ENCODE measurements at places on chromosomes 13 and 19. TPM values are rescaled to one million over a fixed set of nuclear protein-coding genes. Genes with fewer than 3 reads are reported as not detected.

The FCAR gene
- 0.39 TPM for total RNA-seq

The SBSN gene
- total RNA-seq, result not detected

The KLHL1 gene
- not detected for total RNA-seq

The CASP14 gene
- total RNA-seq, result not detected

The DACH1 gene
- total RNA-seq, result 0.37 TPM

The ZNF284 gene
- total RNA-seq, result 3.0 TPM

The RYR1 gene
- total RNA-seq, result 19.8 TPM

The ZNF578 gene
- total RNA-seq, result 21.9 TPM

The CLEC17A gene
- total RNA-seq, result not detected

The SIN3B gene
- total RNA-seq, result 87.7 TPM

The SLC5A5 gene
- total RNA-seq, result 2.5 TPM

The MYADM gene
- 79.7 TPM for total RNA-seq

- DNase-seq, result no peak
Measured at GRCh38 chr19:3620145-3620816, 6.3 kb downstream of the CACTIN start.

DNA sequence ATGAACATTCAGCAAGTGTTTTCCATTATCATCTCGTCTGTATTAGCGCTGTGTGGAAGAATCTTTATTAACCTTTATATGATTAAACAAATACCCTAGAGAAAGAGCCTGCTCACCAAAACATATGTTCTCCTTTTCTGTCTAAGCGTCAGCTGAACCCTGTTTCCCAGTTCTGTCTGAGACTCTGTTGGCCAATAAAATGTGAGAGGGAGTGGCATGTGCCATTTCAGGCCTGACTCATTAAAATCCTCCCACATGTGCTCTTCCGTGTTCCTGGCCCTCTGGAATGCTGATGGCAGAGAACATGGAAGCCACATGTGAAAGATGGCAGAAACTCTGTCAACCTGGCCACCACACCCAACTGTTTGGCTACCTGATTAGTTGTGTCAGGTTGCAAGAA, 181.9 kb upstream of the EDNRB start:
- DNase-seq, result no peak

GRCh38 chr19:46925548-46925950, 64.8 kb downstream of the ARHGAP35 start:
- DNase-seq, result no peak

- no peak for DNase-seq
Measured at GRCh38 chr13:109209526-109209925, 576.9 kb downstream of the IRS2 start.

DNA sequence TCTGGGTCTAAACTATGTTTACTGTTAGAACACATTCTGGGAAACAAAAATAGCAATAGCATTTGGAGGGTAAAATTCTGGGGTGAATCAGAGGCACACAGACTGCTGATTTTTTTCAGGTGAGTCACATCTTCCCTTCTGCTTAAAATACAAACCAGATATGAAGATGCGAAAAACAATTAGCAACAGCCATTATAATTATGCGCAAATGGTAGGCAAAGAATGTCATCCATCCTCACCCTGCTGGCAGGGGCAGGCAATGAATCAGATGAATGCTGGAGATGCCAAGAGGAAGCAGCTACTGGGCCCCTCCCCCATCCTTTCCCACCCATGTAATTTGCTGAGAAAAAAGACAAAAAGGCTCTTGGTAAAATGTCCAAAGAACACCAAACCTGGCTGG, 282.9 kb downstream of the KLF5 start:
- no peak for DNase-seq

- DNase-seq, result no peak
Measured at GRCh38 chr19:51006406-51006805, 5.0 kb upstream of the KLK8 start.

DNA sequence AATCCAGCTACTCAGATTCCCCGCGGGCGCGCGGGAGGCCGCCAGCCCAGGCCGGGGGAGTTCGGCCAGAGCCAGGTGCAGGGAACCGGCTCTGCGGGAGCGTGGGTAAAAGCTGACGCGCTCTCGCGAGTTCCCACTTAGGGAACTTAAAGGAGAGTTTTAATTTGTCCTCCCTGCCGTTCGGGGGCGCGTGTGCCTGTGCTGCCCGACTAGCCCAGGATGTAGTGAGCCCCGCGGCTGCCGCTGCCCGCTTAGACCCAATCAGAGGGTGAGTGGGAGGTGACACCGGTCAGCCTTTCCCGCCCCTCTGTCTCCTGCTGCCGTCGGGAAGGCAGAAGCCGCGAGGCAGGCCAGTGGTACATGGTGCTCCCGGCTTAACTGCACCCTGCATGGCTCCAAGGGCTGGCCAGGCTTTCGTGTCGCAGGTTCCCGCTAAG, 36.0 kb upstream of the NEK3 start:
- DNase-seq, result peak; percentile 78

DNA sequence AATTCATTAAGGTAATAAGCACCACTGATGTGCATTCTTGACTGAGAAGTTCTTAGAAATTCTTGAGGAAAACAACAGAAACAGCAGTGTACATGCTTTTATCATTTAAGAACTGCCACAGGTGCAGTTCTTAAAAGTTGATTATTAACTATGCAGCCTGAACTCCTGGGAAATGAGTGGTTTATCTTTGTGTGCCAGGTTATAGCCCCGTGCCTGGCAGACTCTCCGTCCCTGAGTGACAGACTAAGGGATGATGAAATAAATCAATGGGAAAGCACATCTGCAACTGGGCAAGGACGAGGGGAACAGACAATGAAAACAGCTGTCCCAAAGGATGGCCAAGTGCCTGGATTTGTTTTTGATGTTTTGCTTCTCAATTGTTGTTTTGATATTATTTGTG, 84.4 kb upstream of the SPATA13 start:
- DNase-seq, result no peak

DNA sequence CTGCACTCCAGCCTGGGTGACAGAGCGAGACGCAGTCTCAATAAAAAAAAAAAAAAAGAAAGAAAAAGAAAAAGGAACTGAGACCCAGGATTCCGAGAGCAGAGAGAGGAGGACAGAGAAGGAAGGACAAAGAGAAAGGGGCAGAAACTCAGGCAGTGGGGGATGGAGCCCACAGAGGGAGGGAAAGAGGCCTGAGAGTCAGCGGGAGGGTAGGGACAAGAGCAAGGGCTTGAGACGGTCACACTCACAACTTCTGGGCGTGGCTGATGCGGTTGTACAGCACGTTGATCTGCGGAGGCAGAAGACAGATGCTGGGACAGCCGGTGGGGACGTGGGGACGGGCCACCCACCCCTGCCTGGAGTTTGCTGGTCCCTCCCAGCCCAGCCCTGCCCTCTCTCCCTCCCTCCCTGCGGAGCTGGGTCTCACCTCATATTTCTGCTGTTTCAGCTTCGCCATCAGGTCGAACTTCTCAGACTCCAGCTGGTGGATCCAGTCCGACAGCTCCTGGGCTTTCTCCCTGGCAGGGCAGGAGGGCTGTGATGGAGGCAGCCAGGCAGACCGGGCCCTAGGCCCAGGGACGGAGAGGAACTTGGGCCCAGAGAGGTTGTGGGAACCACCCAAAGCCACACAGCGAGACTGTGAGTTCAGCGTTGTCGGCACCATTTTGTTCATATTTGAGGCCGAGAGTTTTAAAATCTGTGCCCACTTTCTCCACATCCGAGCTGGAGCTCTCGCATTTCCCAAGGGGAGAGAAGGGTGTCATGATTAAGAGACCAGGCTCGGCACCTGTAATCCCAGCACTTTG, 15.2 kb downstream of the TNNT1 start:
- no peak for DNase-seq

DNA sequence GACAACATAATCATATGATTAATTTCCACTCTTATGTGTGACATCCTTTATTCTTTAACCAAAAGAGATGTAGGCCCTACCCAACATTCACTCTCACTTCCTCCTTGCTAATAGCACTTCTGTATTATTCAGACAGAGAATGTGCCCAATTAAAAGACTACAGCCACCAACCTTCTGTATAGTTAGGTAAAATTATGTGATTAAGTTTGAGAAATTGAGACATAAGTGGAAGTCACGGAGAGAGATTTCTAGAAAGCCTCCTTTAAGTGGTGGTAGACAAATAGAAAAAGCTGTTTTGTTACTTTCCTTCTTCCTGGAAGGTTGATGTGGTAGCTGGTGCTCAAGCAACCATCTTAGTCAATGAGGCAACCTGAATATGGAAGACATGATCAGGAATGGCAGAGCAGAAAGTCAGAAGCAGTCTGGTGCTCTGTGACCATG, 14.8 kb downstream of the EPSTI1 start:
- DNase-seq, result no peak

GRCh38 chr19:13978351-13979243, 26.3 kb downstream of the DCAF15 start:
- peak; percentile 99 for DNase-seq

GRCh38 chr13:111865046-111865445, 201.9 kb upstream of the SOX1 start:
- no peak for DNase-seq

DNA sequence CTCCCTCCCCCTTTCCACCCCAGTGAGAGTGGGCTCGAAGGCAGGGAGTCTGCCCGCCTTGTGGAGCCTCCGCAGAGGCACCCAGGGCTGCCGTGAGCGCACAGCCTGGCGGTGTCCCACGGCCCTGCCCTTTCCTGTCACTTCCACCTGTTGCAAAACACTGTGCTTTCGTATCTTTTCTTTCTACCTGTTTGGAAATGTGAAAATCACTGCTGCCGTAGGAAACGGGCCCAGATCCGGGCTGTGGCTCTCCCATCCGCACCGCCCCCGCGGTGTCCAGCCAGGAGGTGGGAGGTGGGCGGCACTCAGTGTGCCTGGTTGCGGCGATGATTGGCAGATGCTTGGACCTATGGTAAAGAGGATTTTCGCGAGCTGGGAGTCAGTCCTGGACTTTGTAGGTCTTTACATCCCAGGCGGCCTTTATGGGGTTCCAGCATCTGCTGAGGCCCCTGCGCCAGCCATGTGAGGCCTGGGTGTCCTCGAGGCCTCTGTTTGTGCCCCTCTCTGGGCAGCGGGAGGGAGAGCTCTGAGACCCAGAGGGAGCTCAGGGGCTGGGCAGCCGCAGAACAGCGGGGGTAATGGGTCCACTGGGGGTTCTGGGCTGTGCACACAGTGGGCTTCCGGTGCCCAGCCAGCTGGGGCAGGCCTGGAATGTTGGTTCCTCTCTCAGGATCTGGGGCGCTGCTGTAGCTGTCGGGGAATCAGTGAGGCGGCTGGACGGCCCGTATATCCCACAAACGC, 6.1 kb downstream of the STK11 start:
- peak; percentile 68 for DNase-seq

- no peak for DNase-seq
Measured at GRCh38 chr13:76641056-76641455, 245.1 kb downstream of the KCTD12 start.

GRCh38 chr13:49258089-49258796, 10.5 kb downstream of the CDADC1 start:
- DNase-seq, result no peak

DNA sequence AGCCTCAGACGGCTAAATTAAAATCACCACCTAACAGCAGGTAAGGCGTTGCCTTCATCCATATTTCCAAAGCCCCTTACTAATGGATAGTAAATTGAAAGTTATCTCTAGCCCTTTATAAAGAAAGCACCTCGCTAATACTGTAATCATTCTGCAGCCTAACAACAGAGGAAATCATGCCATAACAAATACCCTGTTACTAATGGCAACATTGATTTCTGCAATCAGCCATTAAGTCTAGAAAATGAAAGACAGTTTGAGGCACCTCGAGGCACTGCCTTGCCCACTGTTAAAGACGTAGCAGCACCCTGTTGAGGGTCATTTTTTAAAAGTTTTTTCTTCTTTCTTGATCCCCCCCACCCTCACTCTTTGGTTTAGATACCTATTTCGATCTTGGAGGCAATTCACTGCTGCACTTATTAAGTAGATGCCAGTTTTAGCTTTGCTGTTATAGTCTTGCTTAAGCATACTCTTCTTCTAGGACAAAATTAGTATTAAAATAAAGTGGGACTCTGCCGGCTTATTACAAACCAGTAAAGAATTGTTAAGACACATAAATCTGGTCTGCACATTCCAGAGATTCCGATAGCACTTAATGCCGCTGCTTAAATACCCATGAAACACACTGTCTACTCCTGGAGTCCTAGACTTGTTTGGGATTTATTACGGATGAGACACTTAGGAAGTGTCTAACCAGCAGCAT, 74.8 kb downstream of the ZNF536 start:
- DNase-seq, result no peak

DNA sequence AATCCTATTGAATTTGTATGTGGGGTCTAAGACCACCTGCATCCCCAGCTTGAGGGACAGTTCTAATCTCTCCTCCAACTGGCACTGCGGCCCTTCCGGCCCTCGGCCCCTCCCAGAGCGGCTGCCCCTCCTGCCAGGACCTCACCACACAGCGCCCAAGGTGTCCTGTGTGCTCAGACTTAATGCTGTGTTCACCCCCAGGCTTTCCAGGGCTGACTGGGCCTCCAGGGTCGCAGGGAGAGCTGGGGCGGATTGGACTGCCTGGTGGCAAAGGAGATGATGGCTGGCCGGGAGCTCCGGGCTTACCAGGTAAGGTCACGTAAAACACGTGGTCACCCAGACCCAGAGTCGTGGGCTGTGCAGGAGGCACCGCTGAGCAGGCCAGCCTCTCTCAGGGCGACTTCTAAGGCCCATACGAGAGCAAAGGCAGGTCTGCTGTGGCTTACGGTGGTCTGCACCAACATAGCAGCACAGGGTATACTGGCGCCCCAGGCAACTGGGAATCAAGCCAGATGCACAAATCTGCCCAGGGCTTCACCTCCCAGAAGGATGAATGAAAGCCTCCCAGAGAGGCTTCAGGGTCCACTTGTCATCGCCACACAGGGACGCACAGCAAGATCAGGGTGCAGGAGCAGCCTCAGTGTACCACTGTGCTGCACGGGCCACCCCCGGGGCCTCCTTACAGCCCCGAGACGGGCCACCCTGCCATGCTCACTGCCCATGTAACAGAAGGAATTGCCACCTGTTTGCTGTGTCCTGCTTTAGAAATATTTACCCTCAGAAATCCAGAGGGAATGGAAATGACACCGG, 69.4 kb downstream of the RAB20 start:
- no peak for DNase-seq

DNA sequence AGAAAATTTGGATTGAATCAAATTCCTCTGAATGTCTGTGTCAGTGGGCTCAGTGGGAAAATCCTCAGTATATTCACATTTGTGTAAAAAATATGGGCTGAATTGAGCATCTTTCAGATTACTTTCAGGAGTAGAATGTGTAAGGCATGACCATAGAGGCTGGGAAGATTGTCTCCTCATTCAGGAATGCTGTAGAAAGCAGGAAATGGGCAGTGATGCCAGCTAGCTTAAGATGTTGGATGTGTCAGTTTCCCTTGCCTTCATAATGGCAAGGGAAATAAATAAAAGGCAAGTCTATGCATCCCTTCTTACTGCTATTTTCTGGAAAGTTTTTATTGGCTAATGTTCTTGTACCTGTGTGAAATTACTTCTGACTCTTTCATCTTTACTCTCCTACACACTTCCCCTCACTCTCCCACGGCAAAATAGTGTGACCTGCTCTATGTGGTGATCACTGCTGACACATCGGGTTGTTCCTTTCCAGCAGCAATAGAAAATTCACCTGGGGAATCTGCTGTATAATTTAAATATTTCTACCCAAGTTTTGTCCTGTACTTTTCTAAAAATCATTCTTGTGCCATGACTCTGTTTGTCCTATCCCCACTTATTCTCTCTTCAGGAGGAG, 103.2 kb downstream of the LMO7 start:
- DNase-seq, result no peak
